ENCODE measurements at places on chromosomes 6 and 20.
A peak's percentile ranks its signal among the peaks of the same experiment; 100 is the strongest.

DNA sequence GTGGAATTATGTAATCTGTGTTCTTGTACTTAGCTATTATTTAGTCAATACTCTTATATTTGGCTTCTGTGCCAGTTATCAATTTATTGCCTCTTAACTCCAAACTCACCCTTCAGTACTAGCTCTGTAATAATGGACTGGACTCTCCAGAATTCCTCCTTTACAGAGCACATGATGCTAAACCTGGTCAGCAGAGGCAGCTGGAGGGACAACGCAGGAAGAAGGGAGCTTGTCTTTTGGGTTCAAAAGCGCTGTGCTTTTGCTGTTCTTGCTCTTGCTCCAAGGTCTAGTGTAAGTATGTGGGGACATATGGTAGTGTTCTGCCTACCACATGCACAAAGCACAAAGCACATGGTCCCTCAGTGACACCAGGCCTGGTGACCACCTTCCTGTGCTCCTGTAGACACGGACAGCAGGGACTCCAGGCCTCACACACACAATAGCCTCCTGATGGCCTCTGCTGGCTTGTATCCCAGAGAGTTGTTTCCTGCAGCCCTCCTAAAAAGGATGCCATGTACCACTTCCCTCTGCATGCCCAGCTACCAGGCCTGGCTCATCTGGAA, 46.1 kb downstream of the CHD6 start:
- no peak for DNase-seq

GRCh38 chr20:3739926-3740451, 7.5 kb downstream of the HSPA12B start:
- DNase-seq, result no peak

DNA sequence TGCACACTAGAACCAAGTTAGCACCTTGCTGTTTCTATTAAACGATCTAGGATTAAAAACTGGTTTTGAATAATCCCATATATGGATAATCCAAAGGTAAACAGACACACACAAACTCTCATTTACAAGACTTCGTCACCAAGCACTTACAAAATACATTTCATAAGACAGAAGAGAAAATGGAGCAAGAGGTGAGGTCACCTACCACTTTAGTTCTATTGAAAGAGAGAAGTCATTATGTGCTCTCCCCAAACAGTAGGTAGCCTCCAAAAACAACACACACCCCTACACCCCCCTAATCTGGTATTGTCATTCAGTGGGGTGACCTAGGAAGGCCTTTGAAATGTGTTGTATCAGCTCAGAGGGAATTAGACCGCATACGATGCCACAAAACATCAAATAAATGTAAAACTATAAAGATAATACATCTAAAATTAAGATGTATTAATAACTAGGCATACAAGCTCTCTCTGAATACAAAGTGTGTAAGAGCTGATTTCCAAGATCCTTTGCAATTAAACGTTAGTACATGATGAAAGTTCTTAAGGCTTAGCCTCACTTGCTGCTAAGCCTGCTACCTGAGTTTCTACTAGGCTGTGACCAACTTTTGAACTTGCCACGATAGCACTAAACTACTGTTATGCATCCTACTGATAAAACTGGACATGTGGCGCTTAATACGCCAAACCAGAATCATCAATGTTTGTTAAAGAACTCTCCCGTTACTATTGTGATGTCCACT, 1.6 kb downstream of the SRPK1 start:
- peak; percentile 33 for DNase-seq

GRCh38 chr6:11475016-11475415, 62.5 kb upstream of the TMEM170B start:
- DNase-seq, result no peak

- no peak for DNase-seq
These were observed 163.5 kb upstream of the TOP1 start for GRCh38 chr20:40865095-40865494.

DNA sequence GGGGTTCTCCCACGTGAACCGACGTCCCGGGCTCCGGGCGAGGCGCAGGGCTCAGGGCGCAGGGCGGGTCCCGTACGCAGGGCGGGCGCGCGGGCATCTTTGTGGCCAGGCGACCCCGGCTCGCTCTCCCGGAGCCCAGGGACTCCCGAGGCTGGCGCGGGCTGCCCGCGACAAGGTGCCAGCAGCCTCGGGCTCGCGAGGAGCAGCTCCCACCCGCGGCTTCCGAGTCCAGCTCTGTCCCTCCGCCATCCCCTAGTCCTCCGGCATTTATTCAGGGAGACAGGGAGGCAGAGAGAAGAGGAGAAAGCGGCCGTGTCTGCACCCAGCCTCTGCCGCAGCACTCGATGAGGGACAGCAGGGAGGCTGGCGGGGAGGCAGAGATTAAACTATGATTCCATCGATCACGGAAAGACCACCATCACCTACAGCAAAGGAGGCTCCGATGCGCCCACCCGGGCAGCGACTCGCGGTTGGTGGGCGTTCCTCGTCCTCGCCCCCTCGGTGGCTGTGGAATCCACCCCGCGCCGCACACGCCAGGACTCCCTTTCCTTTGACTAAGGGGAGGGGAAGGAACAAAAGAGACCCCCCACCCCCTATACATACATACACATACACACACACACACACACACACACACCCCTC, 1.1 kb downstream of the RGS17 start:
- DNase-seq, result peak; percentile 37

DNA sequence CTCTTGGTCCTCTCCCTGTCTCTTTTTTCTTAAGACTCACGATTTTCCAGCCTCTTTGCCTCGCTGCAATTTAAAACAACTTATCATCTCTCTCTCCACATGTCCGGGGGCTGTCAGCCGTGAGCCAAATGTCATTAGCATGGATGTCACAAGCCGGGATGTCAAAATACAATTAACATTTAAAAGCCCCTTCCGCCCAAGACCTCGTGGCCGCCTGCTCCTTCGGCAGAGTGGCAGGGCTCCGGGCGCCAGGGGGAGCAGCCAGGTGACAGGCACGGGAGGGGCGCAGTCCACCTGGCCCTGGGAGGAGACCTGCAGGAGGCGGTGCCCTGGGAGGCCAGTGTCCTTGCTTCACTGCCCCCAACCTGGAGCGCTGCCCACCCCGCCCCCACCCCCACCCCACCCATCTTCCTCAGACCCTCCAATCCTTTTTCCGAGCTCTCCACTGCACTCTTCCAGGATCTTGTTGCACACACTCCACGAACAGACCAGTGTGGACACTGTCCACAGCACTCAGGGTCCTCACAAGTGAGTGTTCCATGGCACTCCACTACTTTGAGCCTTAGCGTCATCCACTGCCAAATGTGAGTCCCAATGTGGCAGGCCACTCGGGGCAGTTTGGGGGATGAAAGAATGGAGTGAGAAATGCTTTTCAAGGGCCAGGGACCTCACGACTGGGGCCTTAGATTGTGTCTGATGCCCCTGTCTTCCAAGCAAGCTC, 5.6 kb upstream of the GRM4 start:
- peak; percentile 69 for DNase-seq

- DNase-seq, result no peak
These were observed 5.4 kb downstream of the FBXO30 start for GRCh38 chr6:145809211-145809610.

DNA sequence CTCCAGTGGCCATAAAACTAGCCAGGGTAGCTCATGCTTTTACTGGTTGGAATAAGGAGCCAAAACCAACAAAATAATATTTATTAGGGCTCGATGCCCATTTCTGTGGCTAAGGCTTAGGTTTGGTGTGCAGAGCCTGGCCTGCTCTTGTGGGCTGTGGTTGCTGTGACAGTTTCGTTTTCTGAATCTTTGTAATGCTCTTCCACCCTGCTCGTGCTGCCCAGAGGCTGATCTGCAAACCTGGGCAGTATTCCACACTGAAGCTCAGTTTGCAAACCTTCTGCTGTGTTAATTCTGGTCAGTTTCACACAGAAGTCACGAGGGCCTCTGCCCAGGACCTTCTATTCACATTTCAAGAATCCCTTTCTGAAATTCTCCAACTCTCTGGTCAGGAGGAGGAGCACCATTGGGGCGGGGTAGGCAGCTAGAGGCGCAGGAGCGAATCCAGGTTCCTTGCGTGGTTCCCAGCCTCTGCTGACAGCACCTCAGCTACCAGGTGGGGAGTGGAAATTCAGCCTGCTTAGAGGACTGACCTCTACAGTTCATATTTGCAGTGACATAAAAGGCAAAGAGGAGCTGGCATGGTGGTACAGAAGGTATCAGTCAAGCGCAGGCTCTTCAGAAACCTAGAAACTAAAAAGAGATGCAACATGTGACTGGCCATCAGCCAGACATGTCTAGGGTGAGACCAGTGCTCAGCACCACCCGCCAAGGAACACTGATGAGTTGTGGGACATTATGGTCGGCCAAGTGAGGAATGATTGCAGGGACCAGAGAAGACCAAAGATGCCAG, 14.3 kb upstream of the C20orf144 start:
- no peak for DNase-seq

DNA sequence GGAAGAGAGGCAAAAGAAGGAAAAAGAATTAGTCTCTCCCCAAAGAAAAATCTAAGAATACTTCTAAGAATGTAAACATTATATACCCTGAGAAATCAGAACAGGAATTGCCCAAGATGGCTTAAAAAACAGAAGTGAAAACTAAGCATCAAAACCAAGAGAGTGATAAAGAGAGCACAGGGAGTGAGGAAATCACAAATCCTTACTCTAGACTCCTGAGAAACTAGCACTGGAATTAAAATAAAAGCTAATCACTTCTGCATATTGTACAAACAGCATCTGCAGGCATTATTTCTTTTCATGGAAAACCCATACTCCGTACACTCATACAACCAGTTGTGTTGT, 285.7 kb downstream of the BTBD9 start:
- DNase-seq, result no peak

DNA sequence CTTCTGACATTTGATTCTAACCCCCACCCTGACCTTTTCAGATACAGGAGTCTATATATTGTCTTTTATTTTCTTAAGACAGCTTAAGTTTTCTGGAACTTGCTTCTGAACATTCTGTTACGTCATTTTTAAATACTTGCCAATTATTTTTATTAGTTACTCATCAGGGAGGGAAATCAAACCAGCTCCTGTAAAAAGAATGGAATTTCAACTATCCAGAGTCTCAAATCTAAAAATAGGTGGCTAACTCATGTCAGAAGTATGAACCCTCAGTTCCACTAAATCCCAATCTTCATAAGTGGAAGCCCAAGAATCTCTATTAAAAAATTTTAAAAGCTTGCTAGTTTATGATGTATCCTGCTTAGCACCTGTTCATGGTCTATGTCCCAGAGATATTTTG, 900.0 kb downstream of the KIF16B start:
- DNase-seq, result no peak

- DNase-seq, result no peak
These were observed 77.8 kb upstream of the TGM3 start for GRCh38 chr20:2217857-2218539.

GRCh38 chr6:44737829-44738528, 350.5 kb downstream of the CDC5L start:
- DNase-seq, result no peak

All from iPS-NIHi11 (cell line).